Endothelial cell (in vitro differentiated cells): ENCODE measurements at places on chromosomes 5 and 9. TPM values are rescaled to one million over a fixed set of nuclear protein-coding genes. Genes with fewer than 3 reads are reported as not detected.

The MRPL50 gene
- total RNA-seq, result 11.1 TPM

The CCNJL gene
- total RNA-seq, result 65.0 TPM

The ZNF618 gene
- 35.0 TPM for total RNA-seq

The FSD1L gene
- 5.6 TPM for total RNA-seq

The FAM170A gene
- 0.23 TPM for total RNA-seq

The CTSV gene
- total RNA-seq, result 20.4 TPM

The TRPM3 gene
- total RNA-seq, result 0.54 TPM

The F2RL2 gene
- 311 TPM for total RNA-seq

DNA sequence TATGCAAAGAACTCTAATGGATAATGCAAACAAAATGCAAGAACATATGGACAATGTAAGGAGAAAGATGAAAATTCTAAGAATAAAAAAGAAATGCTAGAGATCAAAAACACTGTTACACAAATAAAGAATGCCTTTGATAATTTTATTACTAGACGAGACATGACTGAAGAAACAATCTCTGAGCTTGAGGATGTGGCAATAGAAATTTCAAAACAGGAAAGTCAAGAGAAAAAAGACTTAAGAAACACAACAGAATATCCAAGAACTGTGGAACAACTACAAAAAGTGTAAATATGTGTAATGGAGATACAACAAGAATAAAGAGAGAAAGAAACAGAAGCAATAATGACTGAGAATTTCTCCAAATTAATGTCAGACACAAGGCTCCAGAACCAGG lies 140.5 kb upstream of the ACOT12 start:
- no peak for DNase-seq

DNA sequence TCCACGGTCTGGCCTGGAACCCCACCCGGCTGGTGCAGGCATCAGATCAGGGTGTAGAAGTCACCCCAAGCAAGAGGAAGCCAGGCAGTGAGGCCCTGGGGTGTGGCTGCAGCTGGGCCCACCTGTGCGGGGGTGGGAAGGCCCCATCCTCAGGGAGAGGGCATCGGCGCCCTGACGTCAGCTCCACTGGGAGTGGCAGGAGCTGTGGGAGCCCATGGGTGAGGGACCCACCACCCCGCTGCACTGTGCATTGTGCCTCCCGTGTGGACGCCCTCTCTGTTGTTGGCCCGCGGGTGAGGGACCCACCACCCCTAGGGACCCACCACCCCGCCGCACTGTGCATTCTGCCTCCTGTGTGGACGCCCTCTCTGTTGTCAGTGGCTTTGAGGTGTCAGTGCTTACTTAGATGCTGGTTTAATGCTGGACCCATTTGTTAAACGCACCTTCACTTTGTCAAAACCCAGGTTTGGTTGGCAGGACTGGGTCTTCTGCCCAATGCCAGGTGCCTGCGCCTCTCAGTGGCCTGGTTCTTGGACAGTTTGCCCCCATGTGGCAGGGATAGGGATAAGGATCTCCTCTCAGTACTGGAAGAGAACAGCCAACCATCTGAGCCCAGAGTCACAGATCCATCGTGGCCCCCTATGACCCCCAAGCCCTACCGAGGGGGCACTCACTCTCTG lies 6.9 kb upstream of the EXOC3 start:
- DNase-seq, result peak; percentile 35

GRCh38 chr5:78763659-78764189 lies 115.2 kb upstream of the LHFPL2 start:
- no peak for DNase-seq

GRCh38 chr5:170378740-170379139 lies 10.4 kb downstream of the KCNMB1 start:
- DNase-seq, result no peak

- DNase-seq, result no peak
Measured at GRCh38 chr9:70195456-70195855, 63.3 kb upstream of the SMC5 start.

DNA sequence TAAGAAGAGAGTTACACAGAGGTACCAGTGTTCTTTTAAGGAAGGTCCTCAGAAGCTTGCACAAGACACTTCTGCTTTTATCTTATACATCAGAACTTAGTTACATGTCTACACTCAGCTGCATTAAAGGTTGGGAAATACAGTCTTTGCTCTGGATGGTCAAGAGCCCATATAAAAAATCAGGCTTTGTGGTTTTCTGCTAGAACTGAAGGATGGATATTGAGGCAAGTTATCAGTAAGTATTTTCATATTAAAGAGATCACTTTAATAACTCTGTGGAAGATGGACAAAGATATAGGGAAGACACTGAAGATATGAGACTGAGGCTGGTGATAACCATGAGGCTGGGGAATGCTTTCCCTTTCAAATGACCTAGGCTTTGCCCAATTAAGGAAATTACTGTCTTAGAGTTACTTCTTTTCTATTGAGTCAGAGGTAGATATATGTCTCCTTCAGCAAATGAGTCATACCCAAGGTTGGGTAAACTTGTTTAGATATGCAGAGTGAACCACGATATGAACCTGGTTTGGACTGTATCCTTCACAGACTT lies 87.0 kb upstream of the TNC start:
- DNase-seq, result no peak

DNA sequence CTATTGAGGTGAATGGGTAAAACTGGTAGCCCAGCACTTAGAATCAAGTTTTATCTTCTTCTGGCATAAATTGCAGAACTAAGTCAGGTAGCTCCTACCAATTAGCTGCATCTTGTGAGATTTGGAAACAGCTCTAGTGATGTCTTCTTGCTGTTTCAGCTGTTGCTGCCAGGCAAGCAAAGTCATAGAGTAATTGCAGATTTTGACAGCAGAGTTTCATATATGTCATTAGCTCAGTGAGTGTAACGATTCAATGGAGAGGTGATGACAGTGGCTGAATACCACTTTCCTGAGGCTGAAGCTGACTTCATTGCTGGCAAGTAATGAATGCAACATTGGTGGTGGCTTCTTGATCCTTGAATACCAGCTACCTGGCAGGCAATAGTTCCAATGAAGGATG lies 1109.7 kb upstream of the CDH18 start:
- no peak for DNase-seq

DNA sequence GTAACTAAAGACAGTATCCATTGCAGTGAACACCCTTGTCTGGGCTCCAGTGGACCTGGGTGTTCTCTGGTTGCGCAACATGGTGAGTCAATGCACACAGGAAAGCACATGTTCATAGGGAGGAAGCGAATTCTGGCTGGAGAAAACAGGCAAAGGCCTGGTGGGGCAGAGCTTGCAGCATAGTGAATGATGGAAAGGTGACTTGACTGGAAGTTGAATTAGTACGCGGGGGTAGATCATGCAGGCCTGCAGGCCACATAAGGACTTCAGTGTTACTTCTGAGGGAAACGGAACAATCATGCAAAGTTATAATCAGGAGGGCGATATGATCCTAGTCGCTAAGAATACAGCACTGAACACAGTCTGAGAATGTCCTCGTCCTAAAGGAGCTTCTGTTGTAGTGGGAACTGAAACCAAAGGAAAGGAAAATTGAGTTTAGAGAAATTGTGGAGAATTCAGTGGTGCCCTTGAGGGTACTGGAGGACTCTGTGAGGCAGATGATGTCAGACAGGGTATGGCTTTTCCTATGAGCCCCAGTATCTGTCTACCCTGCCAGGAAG lies 71.9 kb upstream of the RANBP3L start:
- DNase-seq, result no peak

DNA sequence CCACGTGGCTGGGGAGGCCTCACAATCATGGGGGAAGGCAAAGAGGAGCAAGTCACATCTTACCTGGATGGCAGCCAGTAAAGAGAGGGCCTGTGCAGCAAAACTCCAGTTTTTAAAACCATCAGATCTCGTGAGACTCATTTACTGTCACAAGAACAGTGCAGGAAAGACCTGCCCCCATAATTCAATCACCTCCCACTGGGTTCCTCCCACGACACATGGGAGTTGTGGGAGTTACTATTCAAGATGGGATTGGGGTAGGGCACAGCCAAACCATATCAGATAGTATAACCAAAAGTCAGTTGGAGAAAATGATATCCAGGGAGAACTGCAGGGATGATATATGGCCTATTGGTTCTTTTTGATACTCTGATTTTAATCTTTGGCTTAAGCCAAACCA lies 10.0 kb upstream of the CAVIN4 start:
- DNase-seq, result no peak

- DNase-seq, result no peak
Measured at GRCh38 chr9:72726947-72727346, 205.5 kb downstream of the TMC1 start.

DNA sequence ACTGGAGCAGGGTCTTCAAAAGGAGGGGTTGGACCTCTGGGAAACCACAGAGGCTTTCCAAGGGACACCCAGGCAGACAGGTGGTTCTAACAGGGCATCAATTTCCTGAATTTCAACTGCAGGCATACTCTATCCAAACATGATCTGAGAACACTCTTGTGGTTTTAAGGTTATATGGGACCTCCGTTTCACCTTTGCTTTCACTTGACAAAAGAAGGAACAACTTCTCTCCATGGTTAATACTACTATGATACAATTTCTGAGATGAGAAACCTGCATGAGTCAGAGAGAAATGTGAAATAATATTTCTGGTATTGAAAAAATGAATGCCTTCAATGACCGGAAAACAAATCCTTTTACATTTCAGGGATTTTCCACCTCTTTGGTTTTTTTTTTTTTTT lies 28.0 kb upstream of the ERAP1 start:
- no peak for DNase-seq

DNA sequence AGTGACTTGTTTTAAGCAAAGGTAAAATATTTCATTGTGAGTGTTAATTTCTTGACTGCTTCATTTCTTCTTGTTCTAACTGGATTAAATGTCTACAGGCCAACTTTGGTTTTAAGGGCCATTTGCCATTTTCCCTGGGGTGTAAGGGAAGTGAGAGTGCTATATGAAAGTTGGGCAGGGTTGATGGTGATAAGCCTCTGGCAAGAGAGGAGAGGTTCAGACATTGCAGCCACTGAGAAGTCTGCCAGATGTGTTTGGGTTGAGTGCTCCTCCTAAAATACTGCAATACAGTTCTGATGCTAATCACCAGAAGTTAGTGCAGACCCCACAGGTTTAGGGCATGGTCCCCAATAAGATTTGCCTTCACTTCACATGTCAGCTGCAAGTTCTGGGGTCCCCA lies 14.9 kb upstream of the LRRTM2 start:
- DNase-seq, result no peak

GRCh38 chr9:92769286-92769685 lies 4.7 kb upstream of the BICD2 start:
- DNase-seq, result no peak
